G401 (cell line): ENCODE measurements at places on chromosomes 6 and 20. TPM values are rescaled to one million over a fixed set of nuclear protein-coding genes. Genes with fewer than 3 reads are reported as not detected.

The SCGN gene
- not detected in 2 replicates for total RNA-seq

The MEP1A gene
- total RNA-seq = not detected in 2 replicates

The BCAS1 gene
- under 0.01 TPM in 1 of 2 replicates, not detected in the other for total RNA-seq

The SLC16A10 gene
- 3.7 and 4.2 TPM in 2 replicates for total RNA-seq

The MUCL3 gene
- not detected in 2 replicates for total RNA-seq

The ANKRD6 gene
- total RNA-seq = 12.1 and 22.1 TPM in 2 replicates

The GMPR gene
- not detected in 2 replicates for total RNA-seq

The THBS2 gene
- 0.14 and 0.18 TPM in 2 replicates for total RNA-seq

The HELZ2 gene
- 10.1 and 14.3 TPM in 2 replicates for total RNA-seq

The COL10A1 gene
- not detected in 2 replicates for total RNA-seq

The CGAS gene
- not detected in 2 replicates for total RNA-seq

The CHRNA4 gene
- 0.37 and 1.4 TPM in 2 replicates for total RNA-seq

The MATN4 gene
- total RNA-seq = not detected in 2 replicates

The GINS1 gene
- 25.2 and 40.0 TPM in 2 replicates for total RNA-seq

The LMBRD1 gene
- total RNA-seq = 12.0 and 19.5 TPM in 2 replicates

The NDUFAF4 gene
- 16.3 and 50.2 TPM in 2 replicates for total RNA-seq

The FARS2 gene
- total RNA-seq = 17.7 and 23.8 TPM in 2 replicates

The IPCEF1 gene
- not detected in 2 replicates for total RNA-seq

The MOCS3 gene
- 14.0 and 15.0 TPM in 2 replicates for total RNA-seq

The CYP39A1 gene
- total RNA-seq = not detected in 2 replicates

The BEND6 gene
- 6.4 and 12.6 TPM in 2 replicates for total RNA-seq

The WFDC13 gene
- total RNA-seq = not detected in 2 replicates

The MUC21 gene
- total RNA-seq = not detected in 2 replicates

The BEND3 gene
- total RNA-seq = 4.7 and 6.9 TPM in 2 replicates

The TCP11 gene
- not detected in 2 replicates for total RNA-seq

The PDYN gene
- not detected in 2 replicates for total RNA-seq

The LAMA4 gene
- total RNA-seq = 2.3 and 2.6 TPM in 2 replicates

The CFB gene
- not detected in 2 replicates for total RNA-seq

The ENPP5 gene
- not detected in 2 replicates for total RNA-seq

The KCNG1 gene
- 0.85 and 1.4 TPM in 2 replicates for total RNA-seq

The CTAGE9 gene
- total RNA-seq = not detected in 2 replicates

The PDSS2 gene
- total RNA-seq = 17.2 and 17.5 TPM in 2 replicates

The GNAS-AS1 gene
- not detected in 2 replicates for total RNA-seq

The ECT2L gene
- not detected in 2 replicates for total RNA-seq

The LINC00237 gene
- not detected in 2 replicates for total RNA-seq

The LPIN3 gene
- 10.8 and 14.6 TPM in 2 replicates for total RNA-seq

The NUS1 gene
- total RNA-seq = 54.1 and 62.6 TPM in 2 replicates

The BHLHE23 gene
- not detected in 2 replicates for total RNA-seq

The SLC22A16 gene
- 0.12 and 2.0 TPM in 2 replicates for total RNA-seq

The IL20RA gene
- not detected in 2 replicates for total RNA-seq

The MAS1 gene
- not detected in 2 replicates for total RNA-seq

The ME1 gene
- not detected in 2 replicates for total RNA-seq

The SAMD10 gene
- total RNA-seq = 1.4 TPM in 1 of 2 replicates, not detected in the other

The RAD21L1 gene
- total RNA-seq = not detected in 2 replicates

The CD164 gene
- total RNA-seq = 153 and 190 TPM in 2 replicates

The EBF4 gene
- total RNA-seq = 0.25 TPM in 1 of 2 replicates, not detected in the other

The SLPI gene
- not detected in 2 replicates for total RNA-seq

The PEX7 gene
- 4.6 and 5.8 TPM in 2 replicates for total RNA-seq

The FOXQ1 gene
- total RNA-seq = not detected in 2 replicates

The NPEPL1 gene
- total RNA-seq = 1.3 and 5.4 TPM in 2 replicates
